Right forelimb (tissue), 1 donor: ENCODE measurements at places on chromosomes 2 and 18.

GRCh38 chr2:74414881-74415761, 6.3 kb downstream of the C2orf81 start:
- DNase-seq: peak; percentile 74

- DNase-seq: no peak
Observed at GRCh38 chr2:113709022-113709421, 47.4 kb downstream of the SLC35F5 start.

DNA sequence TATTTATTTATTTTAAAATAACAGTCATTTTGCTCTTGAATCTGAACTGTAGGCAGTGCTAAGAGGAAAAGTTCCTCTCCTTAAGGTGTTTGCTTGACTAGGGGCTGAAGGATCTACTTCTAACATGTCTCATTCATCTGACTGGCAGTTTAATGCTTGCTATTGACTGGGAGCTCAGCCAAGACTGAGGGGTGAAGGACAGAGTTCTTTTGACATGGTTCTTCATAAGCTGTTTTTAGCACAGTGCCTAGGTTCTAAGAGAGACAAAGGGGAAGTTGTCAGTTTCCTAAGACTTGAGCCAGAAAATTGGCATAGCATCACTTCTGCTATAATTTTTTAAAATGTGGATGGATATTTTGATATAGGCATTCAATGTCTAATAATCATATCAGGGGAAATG, 73.0 kb downstream of the COMMD1 start:
- DNase-seq: no peak

DNA sequence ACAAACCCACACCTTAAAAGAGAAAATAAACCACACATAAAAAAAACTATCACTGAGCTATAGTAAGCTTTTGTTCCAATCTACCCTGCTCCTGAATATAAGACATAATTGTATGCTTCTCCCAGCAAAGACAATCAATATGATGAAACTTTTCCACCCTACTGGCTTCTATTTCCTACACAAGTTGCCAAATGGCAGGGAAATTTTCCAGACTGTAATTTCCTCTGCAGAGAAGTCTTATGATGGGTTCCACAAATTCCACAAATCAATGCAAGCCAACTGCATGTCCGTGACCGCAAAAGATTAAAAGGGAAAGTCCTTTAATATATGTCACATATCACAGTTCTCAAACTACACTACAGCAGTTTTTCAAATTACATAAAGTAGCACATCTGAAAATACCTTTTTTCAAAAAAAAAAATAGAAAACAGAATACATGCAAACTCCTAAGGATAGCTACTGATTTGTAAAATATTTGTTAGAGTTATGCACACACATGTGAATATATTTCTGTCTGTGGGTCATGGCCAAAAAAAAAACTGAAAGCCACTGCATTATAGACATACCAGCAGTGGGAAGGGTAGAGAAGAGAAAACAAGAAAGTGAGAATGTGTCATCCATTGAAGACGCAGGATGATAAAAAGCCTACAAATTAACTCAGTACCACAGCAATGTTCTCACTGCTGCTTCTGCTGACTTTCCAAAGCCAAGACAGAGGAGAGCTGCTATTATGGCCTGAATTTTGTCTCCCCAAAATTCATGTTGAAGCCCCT, 61.4 kb downstream of the RPL31 start:
- peak; percentile 55 for DNase-seq

DNA sequence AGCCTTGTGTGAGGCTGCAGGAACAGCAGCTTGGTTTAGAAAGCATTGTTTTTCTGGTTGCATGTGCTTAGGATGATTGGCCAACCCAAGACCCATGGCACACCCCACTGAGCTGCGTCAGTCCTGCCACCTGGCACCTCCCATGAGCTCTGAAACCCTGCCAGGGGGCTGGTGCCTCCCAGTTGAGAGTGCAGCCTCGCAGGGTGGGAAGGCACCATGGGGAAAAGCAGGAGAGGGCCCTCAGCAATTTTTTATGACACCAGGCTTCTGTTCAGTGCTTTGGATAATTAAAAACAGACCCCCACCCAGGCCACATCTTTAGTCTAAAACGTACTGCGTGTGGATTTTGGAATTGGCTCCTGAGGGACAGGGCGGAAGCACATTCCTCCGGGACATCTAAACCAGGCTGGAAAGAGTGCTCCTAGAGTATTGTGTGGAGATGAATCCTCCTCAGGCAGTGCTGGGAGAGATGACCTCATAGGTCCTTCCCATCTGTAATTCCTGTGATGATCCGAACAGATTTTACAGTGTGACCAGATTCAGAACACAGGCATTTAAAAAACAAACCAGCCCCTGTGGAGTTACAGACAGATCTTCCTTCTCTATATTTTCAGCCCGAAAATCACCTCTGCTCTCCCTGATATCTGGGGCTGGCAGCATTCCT, 438.3 kb downstream of the ZNF521 start:
- DNase-seq: no peak

GRCh38 chr2:232541961-232542714, 2.6 kb downstream of the CHRNG start:
- no peak for DNase-seq
